ENCODE measurements at places on chromosomes 3 and 15. TPM values are rescaled to one million over a fixed set of nuclear protein-coding genes. Genes with fewer than 3 reads are reported as not detected.

The LDHAL6B gene
- not detected for polyA plus RNA-seq

DNA sequence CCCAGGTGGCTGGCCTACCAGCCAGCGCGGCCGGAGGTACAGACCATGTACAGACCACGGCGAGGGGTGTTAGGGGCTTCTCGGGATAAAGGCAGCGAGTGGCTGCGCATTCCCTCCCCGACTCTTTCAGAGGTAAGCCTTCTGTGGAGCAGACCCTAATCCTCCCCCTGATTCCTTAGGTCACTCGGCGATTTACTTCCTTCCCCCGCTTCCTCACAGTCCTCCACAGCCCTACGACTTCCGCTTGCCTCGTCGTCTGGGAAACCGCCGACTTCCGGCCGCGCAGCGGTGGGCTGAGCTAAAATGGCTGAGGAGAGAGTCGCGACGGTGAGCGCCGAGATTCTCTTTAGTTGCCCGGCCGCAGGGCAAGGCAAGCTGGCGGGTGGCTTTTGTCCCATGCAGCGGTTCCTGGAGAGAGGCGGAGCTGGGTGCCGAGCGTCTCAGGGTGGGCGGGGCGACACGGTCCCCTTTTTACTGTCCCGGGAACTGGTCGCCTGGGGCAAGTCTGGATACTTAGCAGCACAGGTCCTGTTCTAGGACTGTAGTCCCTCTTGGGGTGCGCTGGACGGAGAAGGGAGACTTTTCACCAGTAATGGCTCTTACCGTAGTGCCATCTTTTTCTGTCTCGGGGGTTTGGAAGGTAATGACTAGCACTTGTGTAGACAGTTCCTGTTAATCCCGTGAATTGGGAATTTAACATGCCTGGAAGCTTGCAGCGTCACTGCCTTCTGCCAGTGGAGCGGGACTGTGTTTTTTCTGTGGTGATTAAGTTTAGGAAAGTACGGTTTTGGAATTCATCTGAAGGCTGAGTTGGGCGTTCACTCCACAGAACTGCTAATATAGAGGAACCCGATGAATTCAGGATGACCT, at the start of the genes BBS4 and HIGD2B:
Gene BBS4, plus strand, starts transcription at position 283 of the 870 bp plus-strand sequence. Its CDS starts 21 bp downstream, at position 304.
Gene HIGD2B, minus strand, starts transcription at position 258 of the 870 bp plus-strand sequence. CDS start 9,808 bp downstream, outside the sequence.
- DNase-seq, result peak; percentile 95

DNA sequence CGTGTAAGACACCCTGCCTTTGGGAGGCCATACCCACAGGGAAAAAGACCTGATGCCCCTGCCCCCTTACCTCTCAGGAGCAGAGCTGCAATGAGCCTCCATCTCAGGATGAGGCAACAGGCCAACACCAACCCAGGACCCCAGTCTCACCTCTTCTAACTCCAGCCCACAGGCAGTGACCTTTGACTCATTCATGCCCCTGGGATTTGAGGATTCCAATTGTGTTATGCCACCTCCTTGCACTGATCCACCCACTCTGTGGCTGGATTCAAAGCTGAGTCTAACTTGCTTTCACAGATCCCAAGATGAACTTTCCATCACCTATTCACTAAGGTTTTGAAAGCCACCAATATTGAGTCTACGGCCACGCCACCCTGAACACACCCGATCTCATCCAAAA, 64.7 kb downstream of the MINAR1 start:
- no peak for DNase-seq

GRCh38 chr3:136818769-136819391, at the start of gene SLC35G2:
Gene SLC35G2 (plus strand): TSS chr3:136819126. CDS start chr3:136854461, 35,335 bp downstream.
- DNase-seq, result peak; percentile 86

GRCh38 chr3:32815841-32816438, 1.9 kb upstream of the TRIM71 start:
- DNase-seq, result no peak

- no peak for DNase-seq
These were observed 84.8 kb upstream of the LINGO1 start for GRCh38 chr15:77717333-77717990.

DNA sequence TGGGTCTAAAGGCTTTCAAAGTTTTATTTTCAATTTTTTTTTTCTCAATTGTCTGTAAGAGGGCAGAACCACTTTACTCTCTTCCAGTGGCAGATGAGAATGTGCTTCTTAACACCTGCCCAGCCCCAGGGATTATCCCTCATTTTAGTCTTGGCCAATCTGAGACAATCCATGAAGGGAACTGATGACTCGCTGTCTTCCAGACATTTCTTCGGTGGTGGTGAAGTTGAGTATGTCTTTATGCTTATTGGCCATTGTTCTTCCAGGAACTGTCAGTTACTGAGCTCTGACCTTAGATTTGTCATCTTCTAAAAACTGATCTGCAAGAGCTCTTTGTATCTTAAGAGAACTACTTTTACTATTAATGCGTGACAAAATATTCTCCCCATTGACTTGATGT, 139.5 kb downstream of the TJP1 start:
- DNase-seq, result no peak

- no peak for DNase-seq
These were observed 155.2 kb downstream of the FAM43A start for GRCh38 chr3:194840661-194841514.

GRCh38 chr3:114404590-114404989, 110.8 kb downstream of the TIGIT start:
- no peak for DNase-seq

DNA sequence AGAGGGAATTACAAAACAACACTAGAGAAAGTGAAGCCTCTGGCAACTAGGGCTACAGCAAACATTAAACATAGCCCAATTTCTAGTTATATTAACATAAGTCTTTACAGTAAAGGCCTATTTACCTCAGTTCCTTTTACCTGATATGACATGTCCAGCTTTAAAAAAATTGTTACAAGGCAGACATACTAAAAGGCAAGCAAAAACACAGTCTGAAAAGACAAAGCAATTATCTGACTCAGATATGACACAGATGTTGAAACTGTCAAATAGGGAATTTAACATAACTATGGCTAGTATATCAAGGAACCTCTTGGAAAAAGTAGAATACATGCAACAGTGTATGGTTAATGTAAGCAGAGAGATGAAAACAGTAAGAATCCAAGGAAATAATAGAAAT, 238.6 kb downstream of the RAP2B start:
- DNase-seq, result no peak

GRCh38 chr3:188948997-188949389, 222.8 kb upstream of the TPRG1 start:
- DNase-seq, result no peak

GRCh38 chr3:71565316-71565715, 18.2 kb downstream of the FOXP1 start:
- no peak for DNase-seq

GRCh38 chr3:128994581-128995546, 988 bp upstream of the CFAP92 start:
- DNase-seq, result no peak

DNA sequence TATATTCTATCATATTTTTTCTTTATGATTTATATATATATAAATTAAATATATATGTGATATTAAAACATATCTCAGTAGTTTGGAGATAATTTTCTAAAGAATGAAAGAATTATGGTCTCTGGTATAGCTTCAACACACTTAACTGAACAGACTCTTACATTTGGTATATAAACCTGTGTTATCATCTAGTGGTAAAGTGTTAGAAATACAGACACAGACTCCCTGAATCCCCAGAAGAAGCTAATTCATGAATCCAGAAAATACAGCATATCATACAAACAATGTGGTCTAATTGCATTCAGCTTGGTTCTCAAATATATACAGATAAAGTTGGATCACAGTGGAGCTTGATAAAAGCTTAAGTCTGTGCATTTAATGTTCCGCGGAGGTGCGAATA, 1100.4 kb downstream of the ROBO2 start:
- DNase-seq, result no peak

DNA sequence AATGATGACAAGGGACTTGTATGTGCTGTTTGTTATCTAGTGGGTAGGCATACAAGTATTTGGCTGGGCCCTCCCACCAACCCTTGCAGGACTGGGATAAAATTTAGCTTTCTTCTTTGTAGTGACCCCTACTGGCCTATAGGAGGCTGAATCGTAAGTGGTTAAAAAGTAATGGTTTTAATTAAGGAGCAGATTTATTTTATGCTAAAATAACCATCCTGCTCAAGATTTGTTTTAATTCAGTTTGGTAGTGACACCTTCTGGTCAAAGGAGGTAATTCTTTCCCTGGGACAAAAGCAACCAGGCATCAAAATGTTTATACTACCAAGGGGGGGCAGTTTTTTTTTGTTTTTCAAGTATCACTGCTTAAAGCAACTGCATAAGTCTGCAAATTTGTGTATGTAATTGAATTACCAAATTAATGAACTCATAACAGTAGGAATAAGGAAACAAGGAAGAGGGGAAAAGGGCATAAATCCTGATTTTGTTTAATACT, 70.7 kb downstream of the TOP2B start:
- DNase-seq, result peak; percentile 32

DNA sequence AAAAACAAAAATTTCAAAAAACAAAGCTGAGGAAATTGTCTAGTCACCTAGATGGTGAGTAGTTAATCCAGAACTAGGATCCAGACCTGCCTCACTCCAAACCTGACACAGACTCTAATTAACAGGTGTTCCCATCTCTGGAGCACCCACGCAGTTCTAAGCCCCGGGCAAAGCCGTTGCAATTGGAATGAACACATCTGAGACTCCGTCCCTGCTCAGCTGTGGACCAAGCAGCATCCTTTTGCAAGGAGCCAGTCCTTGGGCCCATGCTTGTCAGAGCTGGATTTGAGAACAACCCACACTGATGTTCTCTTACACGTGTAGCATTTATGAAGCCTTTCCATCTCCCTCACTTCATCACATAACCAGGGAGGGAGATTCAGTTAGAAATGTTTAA, 54.8 kb downstream of the LMCD1 start:
- no peak for DNase-seq

All from kidney (tissue), 22 donors.